Left lung (tissue), 14 donors: ENCODE measurements at places on chromosomes 7 and 10. TPM values are rescaled to one million over a fixed set of nuclear protein-coding genes. Genes with fewer than 3 reads are reported as not detected.

DNA sequence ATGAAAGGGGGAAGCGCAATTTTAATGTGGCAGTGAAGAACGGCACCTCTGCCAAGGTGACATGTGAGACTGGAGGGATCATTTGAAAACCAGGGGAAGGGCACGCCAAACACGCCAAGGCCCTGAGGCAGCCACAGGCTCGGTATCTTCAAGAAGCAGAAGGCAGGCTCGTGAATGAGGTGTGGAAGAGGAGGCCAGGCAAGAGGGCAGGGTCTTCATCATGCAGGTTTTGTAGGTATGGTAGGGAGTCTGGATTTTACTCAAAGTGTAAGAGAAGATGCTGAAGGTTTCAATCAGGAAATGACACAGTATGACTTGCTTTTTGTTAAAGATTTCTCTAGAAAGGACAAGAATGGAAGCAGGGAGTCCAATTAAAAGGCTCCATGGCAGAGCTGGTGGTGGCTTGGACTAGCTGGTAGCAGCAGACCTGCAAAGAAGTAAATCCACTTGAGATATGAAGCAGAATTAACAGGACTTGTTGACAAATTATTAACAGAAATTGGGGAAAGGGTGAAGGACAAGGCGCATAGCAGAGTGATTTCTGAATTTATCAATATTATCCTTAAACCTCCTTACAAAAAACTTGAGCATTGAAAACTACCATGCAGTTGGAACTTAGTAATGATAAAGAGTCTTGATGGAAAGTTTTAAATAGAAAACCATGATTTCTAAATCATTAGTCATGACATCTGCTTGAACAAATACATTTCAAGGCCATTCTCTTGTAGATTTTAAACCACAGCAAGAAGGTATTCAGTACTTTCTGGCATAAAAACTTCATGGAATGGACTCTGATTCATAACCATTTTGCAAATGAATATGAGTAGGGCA is 70.4 kb downstream of the COA1 start:
- no peak for DNase-seq

The GBX1 gene
- polyA plus RNA-seq: not detected

The OR2A1 gene
- polyA plus RNA-seq: 3.2 TPM

DNA sequence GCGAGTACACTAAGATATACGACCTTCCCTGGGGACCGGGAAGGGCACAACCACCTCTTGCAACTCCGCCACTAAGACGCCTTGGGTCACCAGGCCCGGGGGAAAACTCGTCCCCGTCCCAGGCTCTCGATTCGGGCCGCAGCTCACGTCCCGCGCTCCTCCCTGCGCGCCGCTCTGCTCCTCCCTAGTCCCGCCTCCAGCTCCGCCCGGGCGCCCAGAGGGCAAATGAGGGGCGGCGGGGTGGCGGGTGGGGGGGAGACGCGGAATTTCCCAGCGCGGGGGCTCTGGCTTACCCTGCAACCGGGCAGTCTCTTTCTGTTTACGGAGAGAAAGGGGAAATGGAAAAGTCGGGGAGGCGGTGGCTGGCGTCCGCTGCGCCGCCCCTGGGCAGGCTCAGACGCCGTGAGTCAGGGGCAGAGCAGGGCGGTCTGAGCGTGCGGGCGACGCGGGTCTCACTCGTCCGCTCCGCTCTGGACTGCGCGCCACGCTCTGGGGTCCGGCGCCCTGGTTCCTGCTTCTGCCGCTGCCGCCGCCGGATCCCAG is at the start of gene MAP3K8:
MAP3K8 (plus strand) TSS at position 455 of the 543 bp plus-strand sequence. CDS start 4,755 bp downstream, outside the sequence.
- DNase-seq: peak; percentile 92

DNA sequence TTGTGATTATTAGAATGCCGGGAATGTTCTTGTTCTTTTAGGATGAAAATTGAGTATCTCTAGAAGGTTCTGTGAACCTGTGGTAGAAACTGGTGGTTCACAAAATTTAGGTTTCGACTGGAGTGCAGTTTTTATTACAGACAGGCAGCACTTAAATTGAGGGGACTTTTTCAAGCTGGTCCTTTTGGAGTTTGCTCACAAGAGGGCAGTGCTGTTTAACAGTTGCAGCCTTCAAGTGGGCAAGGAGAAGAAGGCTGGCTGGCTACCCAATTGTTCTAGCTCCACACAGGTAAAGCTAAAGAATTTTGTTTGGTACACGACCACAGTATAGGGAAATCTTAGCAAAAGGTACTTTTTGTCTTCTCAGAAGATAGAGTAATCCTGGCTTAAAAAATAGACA is 233.6 kb downstream of the SNX13 start:
- DNase-seq: no peak

DNA sequence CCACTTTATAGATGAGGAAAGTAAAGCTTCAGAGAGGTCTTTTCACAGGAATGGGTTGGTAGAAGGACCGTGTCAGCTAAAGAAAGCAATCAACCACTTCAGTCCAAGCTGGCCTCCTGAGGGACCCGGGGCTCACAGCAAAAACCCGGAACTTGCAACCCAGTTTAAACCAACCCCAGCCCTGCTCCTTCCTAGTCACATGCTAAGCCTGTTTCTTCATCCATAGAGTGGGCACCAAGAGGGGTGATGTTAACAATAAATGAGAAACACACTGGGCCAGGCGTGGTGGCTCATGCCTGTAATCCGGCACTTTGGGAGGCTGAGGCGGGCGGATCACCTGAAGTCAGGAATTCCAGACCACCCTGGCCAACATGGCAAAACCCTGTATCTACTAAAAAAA is 12.1 kb upstream of the NPFFR1 start:
- DNase-seq: no peak

- DNase-seq: no peak
These were observed 170.3 kb downstream of the DIP2C start for GRCh38 chr10:519055-519715.

DNA sequence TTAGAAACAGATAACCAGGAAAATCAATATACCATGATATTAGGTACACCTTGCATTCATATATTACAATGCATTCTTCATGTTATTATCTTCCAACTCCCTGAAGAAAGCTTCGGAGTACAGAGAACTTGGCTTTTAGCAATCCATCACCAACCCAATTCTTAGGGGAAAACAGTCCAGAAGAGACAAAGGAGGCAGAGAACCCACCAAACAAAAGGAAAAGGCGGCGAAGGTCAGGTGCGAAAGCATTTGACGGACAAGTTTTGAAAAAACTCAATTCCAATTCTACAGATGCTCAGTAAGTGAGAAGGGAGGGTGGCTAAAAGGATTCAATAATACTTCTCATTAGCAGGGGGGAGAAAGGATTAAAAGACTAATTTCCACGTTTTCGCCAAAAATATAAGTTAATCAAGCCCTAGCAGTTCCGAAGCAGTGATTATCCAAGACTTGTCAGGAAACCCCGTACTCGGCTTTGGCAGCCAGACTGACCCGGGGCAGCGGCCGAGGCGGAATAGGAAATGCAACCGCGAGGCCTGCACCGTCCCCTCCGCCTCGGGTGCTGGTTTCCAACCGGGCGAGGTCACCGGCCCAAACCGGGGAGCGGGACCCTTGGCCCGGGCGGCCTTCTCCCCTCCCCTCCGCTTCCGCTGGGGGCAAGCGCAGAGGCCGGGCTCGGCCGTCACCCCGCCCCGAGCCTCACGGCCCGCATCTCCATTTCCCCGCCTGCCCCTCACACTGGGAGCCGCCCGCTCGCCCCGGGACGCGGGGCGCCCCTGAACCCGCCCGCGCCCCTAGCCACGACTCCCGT is 747 bp downstream of the GDI2 start:
- DNase-seq: peak; percentile 92

The PIK3AP1 gene
- polyA plus RNA-seq: 3.7 TPM

DNA sequence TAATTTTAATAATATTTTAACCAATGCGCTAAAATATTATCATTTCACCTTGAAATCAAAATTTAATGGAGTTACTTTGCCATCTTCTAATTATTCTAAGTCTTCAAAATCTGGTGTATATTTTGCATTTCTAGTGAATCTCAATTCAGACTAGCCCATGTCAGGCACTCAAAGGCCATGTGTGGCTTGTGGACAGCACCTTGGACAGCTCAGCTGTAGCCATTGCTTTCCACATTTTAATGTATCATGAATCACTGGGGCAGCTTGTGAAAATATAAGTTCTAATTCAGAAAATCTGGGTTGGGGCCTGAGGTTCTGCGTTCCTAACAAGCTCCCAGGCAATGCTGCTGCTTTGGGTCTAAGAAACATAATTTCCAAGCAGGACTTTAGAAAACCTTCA is 57.2 kb downstream of the MGAM2 start:
- no peak for DNase-seq

GRCh38 chr7:105952917-105953595 is 10.0 kb upstream of the CDHR3 start:
- no peak for DNase-seq

The LLCFC1 gene
- 0.23 TPM for polyA plus RNA-seq

GRCh38 chr7:112898432-112899290 is 108.5 kb upstream of the TMEM168 start:
- no peak for DNase-seq

GRCh38 chr7:38069052-38069451 is 109.0 kb upstream of the STARD3NL start:
- DNase-seq: no peak

- no peak for DNase-seq
These were observed 224.1 kb downstream of the FGFR2 start for GRCh38 chr10:121374121-121374520.

The SERPINE1 gene
- 2.5 TPM for polyA plus RNA-seq

GRCh38 chr7:4237296-4238235 is 444.5 kb upstream of the FOXK1 start:
- no peak for DNase-seq

DNA sequence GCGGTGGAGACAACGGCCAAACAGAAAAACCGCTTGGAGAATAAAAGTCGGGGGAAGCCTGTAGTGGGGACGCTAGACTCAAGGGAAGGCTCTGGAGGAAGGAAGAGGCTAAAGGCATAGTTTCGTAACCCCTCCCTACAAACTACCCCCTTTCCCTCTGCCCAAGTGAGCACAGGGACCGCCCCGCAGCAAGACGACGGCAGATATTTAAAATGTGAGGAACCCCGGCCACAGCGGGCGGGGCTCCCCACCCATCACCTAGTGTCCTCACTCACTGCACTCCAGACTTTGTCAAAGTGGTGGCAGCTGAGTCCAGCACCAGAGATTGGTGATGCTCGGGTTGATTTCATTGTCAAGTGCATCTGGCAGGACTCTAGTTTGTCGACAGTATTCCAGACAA is 69.1 kb downstream of the PRKAG2 start:
- no peak for DNase-seq

- DNase-seq: no peak
These were observed 43.8 kb upstream of the CSTF2T start for GRCh38 chr10:51743146-51743545.

GRCh38 chr10:27366769-27367168 is 126.2 kb upstream of the ACBD5 start:
- no peak for DNase-seq

GRCh38 chr10:70602665-70603448 is at the start of gene PRF1:
Gene PRF1 (minus strand): TSS chr10:70602741. CDS start chr10:70600902, 1,839 bp downstream.
- no peak for DNase-seq
